GOT3 (cell line): ENCODE measurements at places on chromosomes 11 and 22.

- DNase-seq = no peak
Measured at GRCh38 chr11:17810041-17810440, 75.5 kb downstream of the KCNC1 start.

GRCh38 chr11:68581439-68581838 is 102.9 kb upstream of the GAL start:
- no peak for DNase-seq

DNA sequence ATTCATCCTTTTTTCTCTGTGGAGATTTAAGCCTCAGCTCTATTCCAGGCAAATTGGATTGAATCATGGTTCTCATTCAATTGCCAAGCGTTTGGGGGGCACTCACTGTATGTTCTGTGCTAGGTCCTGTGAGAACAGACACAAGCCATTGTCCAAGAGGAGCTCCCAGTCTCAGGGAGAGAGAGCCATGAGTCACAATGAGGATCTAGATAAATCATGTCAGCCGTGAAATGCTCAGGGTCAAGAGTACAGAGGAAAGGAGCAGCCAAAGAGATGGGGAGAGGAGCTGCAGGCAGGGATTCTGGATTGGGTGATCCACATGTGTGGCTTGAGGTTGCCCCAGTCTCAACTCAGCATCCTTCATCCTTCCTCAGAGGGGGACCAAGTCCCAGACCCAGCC is 93.6 kb downstream of the FEZ1 start:
- no peak for DNase-seq

GRCh38 chr11:128968916-128969315 is 26.2 kb upstream of the TP53AIP1 start:
- DNase-seq = no peak

GRCh38 chr11:61539006-61539405 is 30.5 kb downstream of the LRRC10B start:
- DNase-seq = no peak

DNA sequence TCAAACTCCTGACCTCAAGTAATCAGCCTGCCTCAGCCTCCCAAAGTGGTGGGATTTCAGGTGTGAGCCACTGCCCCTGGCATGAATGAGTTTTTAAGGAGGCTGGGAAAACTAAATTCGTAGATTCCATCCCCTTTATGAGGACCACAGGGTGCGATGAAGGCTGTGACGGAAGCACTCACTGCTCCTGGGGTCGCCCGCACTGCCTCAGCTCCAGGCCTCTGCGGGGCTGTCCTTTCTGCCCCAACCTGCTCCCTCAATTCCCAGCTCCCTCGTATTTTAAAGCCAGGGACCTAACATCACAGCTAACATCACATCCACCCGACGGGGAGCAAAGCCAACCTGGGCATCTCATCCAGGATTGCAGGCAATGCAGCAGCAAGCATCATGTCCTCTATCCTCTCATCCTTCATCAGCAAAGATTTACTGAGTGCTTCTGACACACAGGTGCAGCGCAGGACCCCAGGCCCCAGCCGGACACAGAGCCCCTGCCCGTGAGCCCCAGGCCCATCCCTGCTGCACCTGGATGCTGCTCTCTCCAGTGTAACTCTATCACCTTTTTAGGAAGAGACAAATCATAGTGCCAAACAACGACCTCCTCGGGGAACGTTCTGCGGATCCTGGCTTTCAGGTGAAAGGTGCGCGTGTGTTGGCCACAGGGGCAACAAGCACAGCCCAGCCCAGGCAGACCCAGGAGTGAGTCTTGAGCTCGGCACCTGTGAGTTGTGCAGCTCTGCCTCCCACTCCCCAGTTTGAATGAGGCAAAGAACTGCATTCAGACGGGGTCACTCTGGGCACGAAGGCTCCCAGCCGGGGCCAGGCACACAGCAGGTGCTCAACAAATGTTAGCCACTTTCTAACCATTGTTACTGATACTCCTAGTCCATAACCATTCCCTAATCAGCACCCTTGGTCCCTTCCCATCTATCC is 134.3 kb downstream of the CRYBB2 start:
- no peak for DNase-seq

- DNase-seq = no peak
Measured at GRCh38 chr22:40853961-40854360, 2.5 kb downstream of the ST13 start.

DNA sequence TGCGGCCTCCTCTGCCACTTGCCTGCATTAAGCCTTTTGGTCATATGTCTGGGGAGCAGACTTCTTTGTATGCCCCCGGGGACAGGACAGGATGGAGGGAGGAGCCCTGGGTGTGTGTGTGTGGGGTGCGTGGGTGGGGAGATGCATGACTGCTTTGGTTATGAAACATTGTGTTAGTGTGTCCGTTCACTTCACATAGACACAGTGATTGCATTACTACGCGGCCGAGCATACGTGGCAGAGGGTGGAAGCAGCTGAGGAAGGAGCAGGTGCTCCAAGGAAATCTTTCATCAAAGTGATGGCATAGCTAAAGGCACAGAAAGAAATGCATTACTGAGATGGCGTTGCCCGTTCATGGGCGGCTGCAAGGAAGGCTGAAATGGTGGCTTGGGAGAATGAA is 260.4 kb downstream of the ST3GAL4 start:
- DNase-seq = no peak

GRCh38 chr22:44330744-44331660 is 18.3 kb upstream of the SHISAL1 start:
- no peak for DNase-seq

GRCh38 chr11:108975026-108975425 is 310.2 kb downstream of the DDX10 start:
- DNase-seq = no peak

GRCh38 chr11:130782361-130783222 is 133.7 kb downstream of the SNX19 start:
- no peak for DNase-seq

DNA sequence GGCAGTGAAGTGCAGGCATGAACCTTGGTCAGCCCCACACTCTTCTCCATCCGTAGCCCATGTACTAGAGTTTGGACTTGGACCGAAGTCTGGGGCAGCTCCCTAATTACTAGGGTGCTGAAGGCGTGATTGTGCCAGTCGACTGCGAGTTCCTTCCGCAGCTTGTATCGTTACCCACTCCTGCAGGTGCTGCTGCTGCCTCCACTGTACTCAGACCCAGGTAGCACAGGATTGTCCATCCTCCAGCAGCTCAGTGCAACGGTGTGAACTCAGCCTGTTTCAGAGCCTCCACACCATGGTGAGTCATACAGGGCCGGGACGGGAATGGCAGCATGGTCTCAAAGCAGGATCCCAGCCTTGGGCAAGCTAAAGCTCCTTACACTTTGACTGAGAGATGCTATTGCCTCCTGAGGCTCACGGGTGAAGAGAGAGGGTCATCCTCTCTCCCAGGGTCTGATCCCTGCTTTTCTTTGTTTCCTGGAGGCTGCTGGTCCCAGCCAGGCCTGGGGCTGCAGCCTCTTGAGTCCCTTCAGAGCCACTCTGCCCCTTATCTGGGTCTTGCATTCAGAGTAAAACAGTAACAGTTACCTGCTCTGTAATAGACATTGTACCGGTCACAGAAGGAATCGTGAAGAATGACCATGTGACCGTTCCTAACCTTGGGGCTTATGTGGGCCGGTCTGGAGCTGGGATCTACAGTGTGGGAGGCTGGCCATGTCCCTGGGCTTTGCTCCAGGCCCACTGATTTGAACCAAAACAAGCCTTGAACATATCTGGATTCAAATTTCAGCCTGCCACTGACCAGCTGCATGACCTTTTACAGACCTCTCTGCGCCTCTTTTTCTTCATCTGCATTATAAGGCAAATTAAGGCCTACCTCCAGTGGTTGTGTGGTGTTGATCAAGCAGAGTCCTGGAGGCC is 1.7 kb downstream of the TKFC start:
- DNase-seq = no peak

- DNase-seq = no peak
Measured at GRCh38 chr22:36199001-36199551, 2.5 kb downstream of the APOL4 start.

GRCh38 chr11:71929491-71929890 is 645 bp downstream of the RNF121 start:
- no peak for DNase-seq

DNA sequence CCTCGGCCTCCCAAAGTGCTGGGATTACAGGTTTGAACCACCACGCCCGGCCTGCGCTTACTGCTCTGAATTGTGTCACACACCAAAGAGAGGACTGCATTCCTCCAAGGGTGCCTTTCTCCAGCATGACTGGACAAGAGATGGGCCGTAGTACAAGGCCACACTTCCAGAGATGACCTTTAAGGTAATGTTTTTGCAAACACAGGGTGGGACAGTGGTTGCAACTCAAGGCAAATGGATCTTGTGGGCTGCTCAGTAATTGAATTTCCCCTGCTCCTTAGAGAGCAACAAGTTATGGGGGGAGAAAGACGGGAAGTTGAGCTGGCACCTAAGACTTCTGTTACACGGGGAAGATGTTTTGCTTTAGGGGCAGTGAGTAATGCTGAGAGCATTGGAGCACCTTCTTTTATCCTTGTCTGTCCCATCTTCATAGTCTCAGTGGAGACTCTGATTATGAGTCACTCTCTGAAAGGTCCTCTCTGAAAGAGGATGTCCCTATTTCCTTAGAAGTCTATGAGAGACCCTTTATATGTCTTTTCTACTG is 66.3 kb downstream of the C11orf91 start:
- no peak for DNase-seq

- DNase-seq = no peak
Measured at GRCh38 chr11:30735946-30736345, 149.8 kb upstream of the MPPED2 start.

- DNase-seq = no peak
Measured at GRCh38 chr22:20429254-20430100, 8.1 kb downstream of the SCARF2 start.

DNA sequence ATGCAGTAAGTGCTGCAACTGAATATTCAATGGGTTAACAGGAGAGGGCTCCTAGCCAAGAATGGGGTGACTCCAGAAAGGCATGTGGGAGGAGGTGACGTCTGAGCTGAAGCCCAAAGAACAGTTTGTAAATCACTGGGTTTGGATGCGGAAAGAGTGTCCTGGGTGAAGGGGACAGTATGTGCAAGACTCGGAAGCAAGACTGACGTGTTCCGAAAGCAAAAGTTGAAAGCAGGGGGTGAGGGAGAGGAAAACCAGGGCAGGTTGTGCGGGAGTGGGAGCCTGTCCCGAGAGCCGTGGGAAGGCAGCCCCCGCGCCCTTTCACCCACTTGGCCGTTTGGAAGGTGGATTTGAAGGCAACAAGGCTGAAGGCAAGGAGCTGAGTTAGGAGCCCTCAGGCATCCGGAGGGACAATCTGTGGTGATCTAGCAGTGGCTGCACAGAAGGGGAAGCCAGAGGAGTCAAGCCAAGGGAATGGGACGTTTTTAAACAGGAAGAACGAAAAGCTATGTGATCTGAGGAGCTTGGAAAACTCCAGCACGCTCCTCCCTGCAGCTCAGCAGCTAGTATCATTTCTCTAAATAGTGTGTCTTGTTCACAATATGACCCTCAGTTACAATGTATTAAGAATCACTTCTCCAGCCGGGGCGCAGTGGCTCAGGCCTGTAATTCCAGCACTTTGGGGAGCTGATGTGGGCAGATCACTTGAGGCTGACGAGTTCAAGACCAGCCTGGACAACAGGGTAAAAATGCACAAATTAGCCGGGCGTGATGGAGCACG is 7.7 kb downstream of the SLC25A18 start:
- DNase-seq = no peak

- DNase-seq = no peak
Measured at GRCh38 chr11:19560156-19560555, 152.5 kb upstream of the NAV2 start.

DNA sequence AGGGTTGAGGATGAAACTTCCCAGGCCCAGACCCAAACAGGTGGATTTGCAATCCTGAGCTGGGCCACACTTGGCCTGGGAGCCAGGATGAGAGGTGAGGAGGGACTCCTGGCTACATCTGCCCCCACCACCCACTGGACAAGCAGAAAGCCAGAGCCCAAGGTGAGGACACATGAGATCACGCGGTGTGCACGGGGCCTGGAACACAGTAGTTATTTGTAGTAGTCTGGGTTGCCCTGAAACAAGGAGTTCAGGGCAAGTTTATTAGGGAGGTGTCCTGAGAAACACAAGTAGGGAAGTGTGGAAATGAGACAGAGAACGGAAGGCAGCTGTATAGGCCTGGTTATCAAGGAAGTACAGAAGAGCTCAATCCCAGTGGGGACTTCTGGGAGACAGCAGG is 647 bp upstream of the SEC14L6 start:
- DNase-seq = no peak

- DNase-seq = no peak
Measured at GRCh38 chr11:2214527-2215229, 43.1 kb upstream of the TH start.

DNA sequence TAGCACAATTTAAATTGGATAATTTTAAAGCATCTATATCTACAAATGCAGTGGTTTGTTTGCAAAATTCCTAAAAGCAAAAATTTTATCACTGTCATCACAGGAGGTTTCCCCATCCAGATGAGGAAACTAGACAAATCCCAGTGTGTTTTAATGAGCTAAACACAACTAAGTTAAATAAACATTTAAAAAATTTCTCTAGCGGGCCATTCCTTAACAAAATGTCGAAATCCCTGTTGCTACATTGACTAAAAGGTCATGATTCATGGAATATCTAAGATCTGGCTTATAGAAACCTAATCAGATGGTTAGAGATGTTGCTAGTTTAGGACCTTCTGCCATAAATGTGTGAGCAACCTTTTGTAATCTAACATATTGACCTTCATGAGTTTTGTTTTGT is 107.3 kb upstream of the BDNF start:
- DNase-seq = no peak

- DNase-seq = no peak
Measured at GRCh38 chr11:130904380-130904779, 11.9 kb downstream of the SNX19 start.

DNA sequence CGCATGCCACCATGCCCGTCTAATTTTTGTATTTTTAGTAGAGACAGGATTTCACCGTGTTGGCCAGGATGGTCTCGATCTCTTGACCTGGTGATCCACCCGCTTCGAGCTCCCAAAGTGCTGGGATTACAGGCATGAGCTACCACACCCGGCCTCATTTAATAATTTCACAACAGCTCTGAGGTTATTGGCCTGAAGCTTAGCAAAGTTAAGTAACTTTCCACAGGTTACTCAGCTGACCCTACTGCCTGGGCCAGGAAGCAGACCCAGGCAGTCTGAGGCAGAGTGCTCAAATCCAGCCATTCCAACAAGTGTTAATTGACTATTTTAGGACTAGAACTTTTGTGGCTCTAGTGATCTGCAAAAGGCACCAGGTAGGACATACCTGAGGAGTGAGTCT is 52.2 kb upstream of the L3MBTL2 start:
- no peak for DNase-seq

- DNase-seq = no peak
Measured at GRCh38 chr11:47905358-47906059, 57.4 kb upstream of the NUP160 start.

DNA sequence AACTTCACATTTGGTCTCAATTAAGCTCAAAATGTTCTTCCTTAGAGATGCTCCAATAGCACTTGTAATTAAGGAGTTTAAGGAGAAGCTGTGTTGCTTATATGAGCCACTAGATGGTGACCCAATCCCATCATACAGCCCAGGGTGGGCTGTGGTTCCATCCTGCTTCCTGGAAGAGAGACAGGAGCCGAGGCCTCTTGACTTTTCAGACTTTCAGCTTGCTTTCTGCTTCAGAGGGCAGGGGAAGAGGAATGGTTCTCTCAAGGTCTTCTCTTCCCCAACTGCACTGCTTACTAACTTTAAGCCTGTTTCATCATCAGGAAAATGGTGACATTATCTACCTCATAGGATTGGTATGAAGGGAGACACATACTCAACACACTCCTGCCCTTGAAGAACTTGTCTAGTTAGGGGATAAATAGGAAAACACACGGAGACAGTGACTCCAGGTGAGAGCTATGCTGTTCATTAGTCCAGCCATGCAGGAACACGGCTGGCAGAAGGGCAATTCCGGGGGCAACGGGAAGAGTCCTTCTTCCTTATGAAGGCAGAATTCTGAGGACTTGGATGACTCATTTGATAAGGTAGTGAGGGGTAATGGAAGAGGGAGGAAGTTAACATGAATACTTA is 20.1 kb downstream of the TMEM218 start:
- no peak for DNase-seq
